ENCODE measurements at places on chromosomes 6 and 20.

GRCh38 chr20:45450097-45450818 is 19.3 kb upstream of the WFDC2 start:
- DNase-seq: peak; percentile 28

GRCh38 chr6:90293319-90293953 is 3.2 kb downstream of the BACH2 start:
- peak; percentile 38 for DNase-seq

DNA sequence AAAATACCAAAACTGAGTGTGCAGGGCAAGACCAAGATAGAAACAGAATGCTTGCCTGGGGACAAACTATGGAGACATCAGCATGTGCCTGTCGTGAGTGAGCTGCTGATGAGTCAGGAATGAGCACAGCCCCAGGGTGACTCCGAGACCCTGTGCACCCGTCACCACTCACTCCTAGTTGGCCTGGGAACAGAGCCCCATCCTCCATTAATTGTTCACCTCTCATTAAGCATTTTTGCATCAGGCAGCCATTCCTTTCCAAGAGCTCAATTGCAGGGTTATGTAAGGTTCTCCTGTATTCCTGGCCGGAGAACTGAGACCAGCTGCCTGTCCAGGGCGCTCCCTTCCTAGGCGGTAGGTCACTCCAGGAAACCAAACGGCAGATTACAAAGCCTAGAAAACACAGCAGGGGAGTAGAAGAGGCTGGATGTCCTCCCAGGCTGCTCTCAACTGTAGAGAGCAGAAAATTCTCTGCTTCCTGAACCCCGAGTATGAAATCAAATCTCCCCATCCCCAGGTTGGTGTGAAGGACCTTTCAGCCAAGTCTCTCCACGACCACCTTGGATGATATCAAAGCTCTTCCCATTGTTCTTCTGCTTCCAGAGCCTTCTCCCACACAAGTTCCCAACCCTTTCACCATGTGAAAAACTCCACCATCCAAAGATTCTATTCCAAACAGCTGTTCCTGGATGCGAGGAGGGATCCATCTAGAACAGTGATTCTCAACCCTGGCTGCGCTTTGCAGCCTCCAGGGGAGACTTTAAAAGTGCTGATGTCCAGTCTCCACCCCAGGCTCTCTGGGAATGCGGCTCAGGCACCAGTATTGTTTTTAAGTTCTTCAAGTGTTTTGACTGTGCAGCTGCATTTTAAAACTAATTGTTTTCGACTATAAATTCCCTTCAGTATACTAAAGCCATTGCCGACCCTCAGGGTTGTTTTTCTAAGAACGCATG is 532.6 kb upstream of the JARID2 start:
- DNase-seq: no peak

DNA sequence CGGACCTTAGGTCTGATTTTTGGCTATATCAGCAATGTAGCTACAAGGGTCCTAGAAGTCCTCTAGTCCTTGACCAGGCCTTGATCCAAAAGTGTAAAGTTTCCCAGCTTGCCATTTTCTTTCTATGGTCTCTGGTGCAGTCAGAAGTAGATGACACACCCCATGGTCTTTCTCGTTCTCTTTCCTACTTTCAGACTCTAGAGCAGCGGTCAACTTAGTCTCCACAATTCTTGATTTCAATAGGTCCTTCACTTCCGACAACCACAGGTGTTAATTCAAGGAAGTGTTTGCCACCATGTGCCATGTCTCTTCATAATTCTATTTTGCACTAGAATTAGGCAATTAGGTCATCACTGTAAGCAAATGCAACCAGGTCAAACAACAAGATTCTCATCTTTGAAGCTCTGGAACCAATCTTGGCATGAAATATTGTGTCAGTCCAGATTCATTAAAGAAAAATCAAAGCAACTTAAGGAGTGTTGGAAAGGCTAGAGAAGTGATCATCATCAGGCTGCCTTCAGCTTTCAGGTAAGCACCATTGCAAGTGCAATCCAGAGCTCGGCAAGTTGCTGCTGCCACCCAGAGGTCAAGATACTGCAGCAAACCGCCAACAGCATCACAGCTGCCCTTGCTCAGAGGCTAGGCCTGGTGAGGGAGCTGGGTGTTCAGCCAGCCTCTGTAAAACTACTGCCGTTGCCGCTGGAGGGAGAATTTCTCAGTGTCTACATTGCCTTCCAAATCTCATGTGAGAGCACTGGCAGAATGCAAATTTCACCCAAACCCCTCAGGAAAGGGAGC is 5.6 kb upstream of the SYNE1 start:
- peak; percentile 51 for DNase-seq

DNA sequence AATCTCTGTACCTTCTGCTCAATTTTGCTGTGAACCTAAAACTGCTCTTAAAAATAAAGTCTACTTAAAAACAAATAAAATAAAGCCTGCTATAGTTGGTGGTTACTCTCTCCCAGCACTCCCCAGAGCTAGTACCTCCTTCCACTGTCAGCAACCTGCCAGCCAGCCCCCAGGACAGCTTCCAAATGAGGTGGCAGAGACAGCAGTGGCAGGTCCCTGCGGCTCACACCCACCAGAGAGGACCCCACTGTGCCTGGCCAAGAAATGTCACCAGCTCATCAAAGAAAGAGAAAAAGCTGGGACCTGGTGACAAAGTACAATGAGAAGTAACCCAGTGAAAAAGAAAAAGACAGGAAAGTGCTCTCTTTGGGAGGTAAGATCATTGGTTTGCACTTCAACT is 15.2 kb downstream of the APMAP start:
- DNase-seq: no peak

- no peak for DNase-seq
These were observed 48.3 kb upstream of the RSPO4 start for GRCh38 chr20:1050440-1050839.

GRCh38 chr6:157860505-157860991 is 37.5 kb downstream of the SNX9 start:
- DNase-seq: peak; percentile 74

- no peak for DNase-seq
These were observed 272.2 kb downstream of the CDC5L start for GRCh38 chr6:44659726-44660125.

GRCh38 chr6:157527471-157527907 is 146.5 kb downstream of the ZDHHC14 start:
- DNase-seq: peak; percentile 57

DNA sequence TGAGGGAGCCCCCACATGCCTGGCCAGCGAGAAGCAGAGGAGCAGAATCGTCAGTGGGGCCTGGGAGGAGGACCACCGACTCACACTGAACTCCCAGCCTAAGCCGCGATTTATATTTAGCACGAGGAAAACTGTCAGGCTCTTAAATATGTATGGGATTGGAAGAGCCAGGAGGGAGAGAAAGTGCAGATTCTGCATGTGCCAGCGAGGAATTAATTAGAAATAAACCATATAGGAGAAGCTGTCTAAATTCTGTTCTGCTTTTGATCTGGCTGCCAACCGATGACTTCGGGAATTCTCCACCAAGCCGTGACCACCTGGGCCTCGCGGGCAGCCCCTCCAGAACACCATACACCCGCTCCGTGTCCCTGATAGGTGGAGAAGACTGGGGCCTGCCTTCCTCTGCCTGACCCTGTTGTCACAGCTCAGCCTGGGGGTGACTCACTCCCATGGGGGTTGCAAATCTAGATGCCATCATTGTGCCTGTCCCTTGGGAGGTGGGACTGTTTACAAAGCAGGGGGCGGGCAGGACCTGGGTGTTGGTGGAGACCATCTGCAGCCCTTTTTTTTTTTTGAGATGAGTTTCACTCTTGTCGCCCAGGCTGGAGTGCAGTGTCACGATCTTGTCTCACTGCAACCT is 91.1 kb upstream of the PMEPA1 start:
- DNase-seq: no peak
